ENCODE measurements at places on chromosomes 3 and 15.
A peak's percentile ranks its signal among the peaks of the same experiment; 100 is the strongest.

GRCh38 chr3:46361408-46362283, 7.7 kb downstream of the CCR2 start:
- peak; percentile 87 for DNase-seq

DNA sequence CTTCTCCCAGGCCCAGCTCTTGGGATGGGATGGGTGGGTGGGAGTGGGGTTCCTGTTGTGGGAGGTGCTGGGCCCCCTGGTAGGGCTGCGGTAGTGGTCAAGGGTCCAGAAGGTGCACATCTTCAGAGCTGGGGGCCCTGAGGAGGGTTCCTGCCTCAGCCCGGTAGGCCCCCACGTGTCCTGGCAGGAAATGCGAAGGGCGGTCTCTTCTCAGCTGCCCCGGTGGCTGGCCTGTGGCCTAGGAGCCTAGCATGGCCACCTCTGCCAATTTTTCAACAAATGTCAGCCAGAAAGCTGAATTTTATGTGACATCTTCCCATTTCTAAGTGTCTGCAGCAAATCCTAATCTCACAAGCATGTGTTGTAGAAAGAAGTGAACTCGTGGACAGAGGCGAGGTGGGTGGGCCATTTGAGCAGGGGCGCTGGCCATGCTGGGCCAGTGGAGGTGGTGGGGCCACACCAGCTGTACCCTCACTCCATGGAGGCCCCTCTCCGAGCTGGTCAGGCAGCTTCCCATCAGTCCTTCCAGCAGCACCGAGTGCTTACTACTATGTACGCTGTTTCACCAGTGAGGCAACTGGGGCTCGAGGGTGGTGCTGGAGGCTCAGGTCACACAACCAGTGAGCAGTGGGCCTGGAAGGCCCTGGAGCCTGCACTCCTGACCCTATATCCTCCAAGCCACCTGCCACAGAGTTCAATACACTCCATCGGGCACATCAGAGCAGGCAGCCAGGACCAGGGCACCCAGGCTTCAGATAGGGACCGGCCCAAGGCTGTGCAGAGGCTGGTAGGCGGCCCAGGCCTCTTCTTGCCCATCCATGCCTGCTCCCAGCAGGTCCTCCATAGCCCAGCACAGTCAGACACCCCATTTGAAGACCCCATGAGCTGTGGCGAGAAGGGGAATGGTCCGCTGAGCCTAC, 23.2 kb downstream of the FBLN2 start:
- DNase-seq = no peak

DNA sequence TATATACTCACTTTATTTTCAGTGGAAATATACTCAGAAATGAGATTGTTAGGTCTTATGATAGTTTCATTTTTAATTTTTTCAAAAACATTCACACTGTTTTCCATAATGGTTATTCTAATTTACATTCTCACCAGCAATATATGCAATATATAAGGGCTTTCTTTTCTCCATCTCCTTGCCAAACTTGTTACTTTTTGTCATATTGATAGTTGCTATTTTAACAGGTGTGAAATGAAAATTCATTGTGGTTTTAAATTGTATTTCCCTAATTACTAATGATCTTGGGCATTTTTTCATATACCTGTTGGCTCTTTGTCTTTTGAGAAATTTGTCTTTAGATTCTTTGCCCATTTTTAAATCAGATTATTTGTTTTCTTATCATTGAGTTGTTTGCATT, 325.2 kb downstream of the DIPK2A start:
- no peak for DNase-seq

- DNase-seq = no peak
These were observed 30.0 kb upstream of the GMNC start for GRCh38 chr3:190892395-190892902.

GRCh38 chr15:70006259-70007147, 91.2 kb downstream of the TLE3 start:
- DNase-seq = no peak

- no peak for DNase-seq
These were observed 23.3 kb upstream of the TF start for GRCh38 chr3:133722935-133723334.

GRCh38 chr3:46438831-46439230, 25.9 kb downstream of the LTF start:
- peak; percentile 30 for DNase-seq

DNA sequence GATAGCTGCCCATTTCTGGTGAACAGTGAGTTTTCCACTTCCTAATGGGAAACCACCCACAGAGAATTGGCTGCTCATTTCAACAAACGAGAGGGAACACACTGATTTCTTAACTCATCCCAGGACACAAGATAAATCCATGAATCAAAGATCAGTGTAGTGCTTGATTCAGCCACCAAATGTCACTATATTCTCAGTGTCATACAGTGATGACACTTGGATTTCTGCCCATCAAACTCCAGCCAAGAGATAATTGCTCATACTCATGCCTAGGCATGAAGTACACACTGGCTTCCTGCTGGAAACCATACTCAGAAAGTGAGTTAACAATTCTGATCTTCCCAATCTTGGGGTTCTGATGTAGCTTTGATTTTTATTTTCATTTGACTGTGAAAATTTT, 35.4 kb upstream of the GRM7 start:
- DNase-seq = no peak

DNA sequence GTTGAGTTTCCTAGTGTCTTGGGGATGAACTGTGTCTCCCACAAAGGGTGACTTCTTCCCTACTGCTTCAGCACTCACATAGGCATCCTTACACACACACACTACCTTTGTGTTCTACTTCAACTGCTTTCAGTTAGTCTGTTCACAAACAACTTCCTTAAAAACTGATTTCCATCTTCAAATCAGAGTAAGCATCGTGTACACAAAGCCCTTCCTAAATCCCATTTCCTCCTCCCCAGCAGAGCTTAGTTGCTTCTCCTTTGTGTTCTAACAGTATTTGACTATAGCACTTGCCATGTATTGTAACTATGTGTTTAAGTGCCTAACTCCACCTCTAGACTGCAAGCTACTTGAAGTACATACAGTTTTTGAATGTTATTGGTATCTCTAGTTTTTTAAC, 71.7 kb downstream of the TNIK start:
- peak; percentile 32 for DNase-seq

GRCh38 chr3:50862221-50862620, 187.5 kb downstream of the DOCK3 start:
- DNase-seq = no peak

GRCh38 chr3:65587650-65588439, 450.9 kb downstream of the MAGI1 start:
- DNase-seq = no peak

- peak; percentile 38 for DNase-seq
These were observed 61.8 kb downstream of the HACD2 start for GRCh38 chr3:123523023-123523412.

GRCh38 chr3:116037954-116038911, 407.1 kb downstream of the LSAMP start:
- DNase-seq = peak; percentile 67

DNA sequence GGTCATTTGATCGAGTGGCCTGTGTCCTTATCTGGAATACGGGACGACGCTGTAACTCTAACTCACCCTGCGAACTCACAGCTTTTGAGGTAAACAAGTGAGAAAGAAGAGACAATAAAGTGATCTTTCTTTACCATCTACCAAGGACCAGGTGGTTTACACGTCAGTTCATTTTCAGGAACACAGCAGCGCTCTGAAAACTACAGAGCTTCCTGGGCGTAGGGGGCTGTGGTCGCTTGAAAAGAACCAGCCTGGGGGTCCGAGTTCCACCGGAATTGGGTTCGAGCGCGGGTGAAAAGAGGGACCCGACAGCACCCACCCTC, 357 bp downstream of the KIAA1143 start:
- DNase-seq = no peak

GRCh38 chr15:100308608-100309007, 33.2 kb downstream of the ADAMTS17 start:
- no peak for DNase-seq

DNA sequence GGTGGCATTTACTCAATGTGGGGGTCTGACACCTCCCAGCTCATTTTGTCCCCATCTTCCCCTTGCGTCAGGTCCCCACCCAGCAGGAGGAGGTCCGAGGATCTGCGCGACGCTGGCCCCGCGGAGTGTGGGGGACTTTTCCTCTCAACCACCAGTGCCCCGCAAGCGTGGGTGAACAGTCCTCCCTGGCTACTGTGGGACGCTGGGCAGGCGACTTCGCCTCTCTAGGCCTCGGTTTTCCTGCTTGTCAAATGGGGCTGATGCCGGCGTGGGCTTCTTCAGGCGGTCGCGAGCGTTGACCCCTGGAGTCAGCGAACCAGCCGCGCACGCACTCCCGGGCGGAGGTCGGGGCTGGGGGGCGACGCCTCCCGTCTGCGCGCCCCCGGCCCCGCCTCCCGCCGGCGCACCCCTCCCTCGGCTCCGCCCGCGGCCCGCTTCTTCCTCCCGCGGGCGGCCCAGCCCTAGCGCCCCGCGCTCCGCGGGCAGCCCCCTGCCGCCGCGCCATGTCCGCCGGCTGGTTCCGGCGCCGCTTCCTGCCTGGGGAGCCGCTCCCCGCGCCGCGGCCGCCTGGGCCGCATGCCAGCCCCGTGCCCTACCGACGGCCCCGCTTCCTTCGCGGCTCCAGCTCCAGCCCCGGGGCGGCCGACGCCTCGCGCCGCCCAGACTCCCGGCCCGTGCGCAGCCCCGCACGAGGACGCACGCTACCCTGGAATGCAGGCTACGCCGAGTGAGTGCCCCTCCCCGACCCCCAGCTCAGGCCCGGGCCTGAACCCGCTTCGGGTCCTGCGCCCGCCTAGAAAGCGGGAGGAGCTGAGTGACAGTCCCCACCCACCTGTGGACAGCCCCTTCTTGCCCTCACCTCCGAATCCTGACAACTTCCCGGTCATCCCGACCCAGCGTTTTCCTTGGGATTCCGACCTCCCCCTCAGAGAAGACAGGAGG, at the start of gene PPM1M:
Gene PPM1M (plus strand): TSS at position 438 of the 942 bp plus-strand sequence. CDS start 66 bp downstream, at position 504.
- peak; percentile 49 for DNase-seq

DNA sequence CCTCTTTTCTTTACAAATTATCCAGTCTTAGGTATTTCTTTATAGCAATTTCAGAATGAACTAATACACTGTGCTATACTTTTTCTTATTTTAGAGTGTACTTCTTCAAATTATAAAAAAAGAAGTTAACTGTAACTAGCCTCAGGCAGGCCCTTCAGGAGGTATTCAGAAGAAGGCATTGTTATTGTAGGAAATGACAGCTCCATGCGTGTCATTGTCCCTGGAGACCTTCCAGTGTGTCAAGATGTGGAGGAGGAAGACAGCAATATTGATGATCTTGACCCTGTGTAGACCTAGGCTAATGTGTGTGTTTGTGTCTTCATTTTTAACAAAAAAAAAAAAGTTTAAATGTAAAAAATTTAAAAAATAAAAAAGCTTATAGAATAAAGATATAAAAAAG, 55.5 kb downstream of the IL12A start:
- DNase-seq = no peak

GRCh38 chr3:178685591-178685906, 149.3 kb downstream of the KCNMB2 start:
- no peak for DNase-seq

Data from inflammatory macrophage treated with lipopolysaccharide for 4 hours (primary cell).